GM23338 (cell line): ENCODE measurements at places on chromosomes 3 and 15. TPM values are rescaled to one million over a fixed set of nuclear protein-coding genes. Genes with fewer than 3 reads are reported as not detected.

CCDC33 gene
- 0.27 and 2.6 TPM in 2 replicates for total RNA-seq

CCR8 gene
- total RNA-seq = not detected in 2 replicates

SLC28A1 gene
- total RNA-seq = not detected in 2 replicates

TUSC7 gene
- total RNA-seq = not detected in 2 replicates

ALG1L2 gene
- total RNA-seq = not detected in 2 replicates

AHSG gene
- 0.10 TPM in 1 of 2 replicates, not detected in the other for total RNA-seq

ULK4 gene
- total RNA-seq = 14.3 and 41.4 TPM in 2 replicates

ANKRD63 gene
- total RNA-seq = 0.59 and 0.74 TPM in 2 replicates

GRCh38 chr3:46900007-46900292, 22.4 kb downstream of the PTH1R start:
- H3K4me3 ChIP-seq = no peak overlapping the region
- no peak for DNase-seq
- H3K36me3 ChIP-seq = no peaks in the 10 kb centered on the region
- no peaks in the 10 kb centered on the region for H3K4me1 ChIP-seq

DNA sequence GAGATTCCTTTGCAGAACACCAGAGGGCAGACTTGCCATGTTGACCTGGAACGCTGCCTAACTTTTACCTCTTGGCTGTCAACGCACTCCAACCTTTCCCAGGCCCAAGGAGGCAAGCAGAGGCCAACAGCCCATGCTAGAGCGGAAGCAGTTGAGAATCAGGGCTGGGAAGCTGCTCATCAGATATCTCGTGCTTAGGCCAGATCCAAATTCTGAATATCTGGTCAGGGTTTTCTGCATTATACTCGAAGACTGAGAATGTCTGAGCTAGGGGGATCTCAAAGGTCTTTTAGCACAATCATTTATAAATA, 2.5 kb downstream of the XIRP1 start:
- peak; percentile 87 for DNase-seq
- no peak overlapping the region for H3K4me3 ChIP-seq
- H3K36me3 ChIP-seq = no peaks in the 10 kb centered on the region
- no peaks in the 10 kb centered on the region for H3K27me3 ChIP-seq

DNA sequence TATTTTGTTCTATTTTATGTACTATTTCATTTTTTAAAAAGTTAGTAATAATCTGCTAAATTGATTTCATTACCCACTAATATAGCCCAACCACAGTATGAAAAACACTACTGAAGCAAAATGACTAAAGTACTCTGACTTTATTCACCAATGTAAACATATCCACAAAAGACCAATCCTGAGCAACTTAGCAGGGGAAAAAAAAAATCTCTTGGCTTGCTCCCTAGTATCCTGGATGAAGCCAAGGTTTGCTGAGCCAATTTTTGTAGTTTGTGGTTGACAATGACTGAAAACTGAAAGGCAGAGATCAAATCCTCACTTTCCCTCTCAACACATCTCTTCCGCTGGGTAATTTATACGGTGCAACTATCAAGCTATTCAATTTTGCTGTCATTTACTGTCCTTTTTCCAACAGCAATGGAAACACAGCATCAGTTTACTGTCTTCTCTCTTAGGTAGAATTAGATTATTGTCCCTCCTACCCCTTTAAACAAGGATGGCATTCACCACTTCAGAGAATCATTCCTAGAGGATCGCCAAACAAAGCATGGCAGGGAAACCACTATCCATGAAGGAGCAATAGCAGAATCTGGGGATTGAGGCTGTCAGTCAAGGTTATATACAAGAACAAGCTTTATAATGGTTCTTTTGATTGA, 149.7 kb downstream of the THRB start:
- no peaks in the 10 kb centered on the region for H3K36me3 ChIP-seq
- H3K4me3 ChIP-seq = no peak overlapping the region
- no peak for DNase-seq

DNA sequence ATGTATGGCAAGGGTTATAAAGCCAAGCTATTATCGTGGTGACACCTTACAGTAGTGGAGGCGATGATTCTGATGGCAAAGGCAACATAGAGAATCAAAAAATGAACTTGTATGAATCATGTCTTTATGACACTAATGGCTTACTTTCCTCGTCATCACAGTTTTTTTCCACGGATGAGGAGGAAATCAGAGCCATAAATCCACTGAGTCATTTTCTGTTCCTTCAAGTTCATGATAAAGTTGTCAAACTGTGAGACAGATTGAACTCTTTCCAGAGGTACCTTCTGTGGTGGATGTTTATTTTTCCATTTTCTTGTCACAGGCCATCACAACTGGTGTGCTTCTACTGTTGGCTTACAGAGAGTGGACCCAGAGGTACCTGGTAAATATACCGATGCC, 8.5 kb downstream of the TMEM212 start:
- no peak for DNase-seq
- H3K36me3 ChIP-seq = peaks cover 23% of the 10 kb centered on the region; the same call in 1 of the 2 replicates
- H3K4me1 ChIP-seq = no peaks in the 10 kb centered on the region; the same call in 1 of the 2 replicates
- H3K27ac ChIP-seq = no peak overlapping the region

GRCh38 chr3:107443461-107443860, 66.2 kb downstream of the CCDC54 start:
- no peaks in the 10 kb centered on the region for H3K27me3 ChIP-seq
- no peaks in the 10 kb centered on the region for H3K36me3 ChIP-seq
- no peak for DNase-seq
- no peak overlapping the region for H3K4me3 ChIP-seq
- H3K27ac ChIP-seq = no peak overlapping the region

- no peak overlapping the region for H3K27ac ChIP-seq
- H3K36me3 ChIP-seq = no peaks in the 10 kb centered on the region
- no peaks in the 10 kb centered on the region for H3K4me1 ChIP-seq
- no peaks in the 10 kb centered on the region for H3K27me3 ChIP-seq
Observed at GRCh38 chr3:9826815-9827573, 16.8 kb downstream of the RPUSD3 start.

DNA sequence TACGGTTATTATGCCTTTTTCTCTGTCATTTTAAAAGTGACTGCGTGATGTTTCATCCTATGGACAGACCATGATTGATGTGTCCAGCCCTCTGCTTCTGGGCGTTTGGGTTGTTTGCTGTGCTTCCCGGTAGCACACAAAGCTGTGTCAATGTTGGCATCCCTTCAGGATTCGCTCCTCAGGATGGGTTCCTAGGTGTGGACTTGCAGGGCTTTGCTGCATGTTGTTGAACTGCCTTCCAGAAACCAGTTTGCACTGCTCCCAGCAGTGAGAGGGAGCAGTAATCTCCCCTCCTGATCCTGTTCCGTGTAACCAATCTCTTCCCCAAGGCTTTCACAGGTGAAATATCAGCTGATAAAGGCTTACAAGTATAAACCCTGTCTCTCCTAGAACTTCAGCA, 787 bp downstream of the TRPM1 start:
- H3K4me3 ChIP-seq = no peak overlapping the region
- no peak overlapping the region for H3K27ac ChIP-seq
- peaks cover 19% of the 10 kb centered on the region for H3K4me1 ChIP-seq
- DNase-seq = no peak
- no peaks in the 10 kb centered on the region for H3K36me3 ChIP-seq
- no peaks in the 10 kb centered on the region for H3K27me3 ChIP-seq

GRCh38 chr3:129365296-129366136, 62.9 kb downstream of the EFCAB12 start:
- no peak overlapping the region for H3K4me3 ChIP-seq
- DNase-seq = no peak
- H3K27me3 ChIP-seq = no peaks in the 10 kb centered on the region; the same call in 1 of the 2 replicates

- no peak overlapping the region for H3K4me3 ChIP-seq
- peak; percentile 73 for DNase-seq
- H3K4me1 ChIP-seq = no peaks in the 10 kb centered on the region
- no peak overlapping the region for H3K27ac ChIP-seq
- H3K27me3 ChIP-seq = no peaks in the 10 kb centered on the region
Observed at GRCh38 chr3:109098079-109098644, 19.8 kb downstream of the MORC1 start.

DNA sequence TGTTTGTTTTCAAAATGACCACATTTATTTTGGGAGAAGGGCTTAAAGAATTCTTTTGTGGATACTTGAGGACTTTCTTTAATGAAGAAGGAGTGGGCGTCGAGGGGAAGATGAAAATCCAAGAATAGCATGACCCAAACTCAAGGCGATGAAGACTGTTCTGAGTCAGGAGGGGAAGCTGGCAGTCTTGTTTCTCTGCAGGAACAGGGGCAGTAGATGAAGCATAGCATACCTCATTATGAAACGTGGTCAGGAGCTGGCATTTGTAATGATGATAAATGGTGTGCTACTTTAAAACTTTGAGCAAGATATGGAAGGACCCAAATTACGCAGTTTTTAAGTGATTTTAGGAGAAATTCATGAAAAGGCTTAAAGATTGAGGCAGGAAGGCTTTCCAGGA, 549.0 kb downstream of the IGSF11 start:
- H3K4me3 ChIP-seq = no peak overlapping the region
- no peak overlapping the region for H3K27ac ChIP-seq
- no peaks in the 10 kb centered on the region for H3K36me3 ChIP-seq
- H3K4me1 ChIP-seq = peaks cover 26% of the 10 kb centered on the region

DNA sequence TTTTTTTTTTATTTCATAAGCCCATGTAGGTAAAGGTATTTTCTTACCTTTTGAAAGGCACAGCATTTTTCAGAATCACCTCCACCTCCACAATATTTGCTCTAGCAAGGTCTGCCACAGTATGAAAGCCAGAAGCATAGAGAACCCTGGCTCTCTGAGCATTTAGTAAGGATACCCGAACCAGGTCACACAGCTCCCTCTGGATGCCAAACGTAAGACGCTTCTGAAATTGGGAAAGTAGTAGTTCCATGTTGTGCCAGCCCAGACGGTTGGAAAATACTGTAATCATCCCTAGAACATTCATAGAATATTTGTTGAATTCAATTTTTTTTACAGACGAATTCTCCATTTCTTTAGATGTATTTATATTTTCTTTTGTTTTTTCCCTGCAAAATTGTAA, 52.4 kb downstream of the POLQ start:
- no peaks in the 10 kb centered on the region for H3K4me1 ChIP-seq
- no peaks in the 10 kb centered on the region for H3K27me3 ChIP-seq

DNA sequence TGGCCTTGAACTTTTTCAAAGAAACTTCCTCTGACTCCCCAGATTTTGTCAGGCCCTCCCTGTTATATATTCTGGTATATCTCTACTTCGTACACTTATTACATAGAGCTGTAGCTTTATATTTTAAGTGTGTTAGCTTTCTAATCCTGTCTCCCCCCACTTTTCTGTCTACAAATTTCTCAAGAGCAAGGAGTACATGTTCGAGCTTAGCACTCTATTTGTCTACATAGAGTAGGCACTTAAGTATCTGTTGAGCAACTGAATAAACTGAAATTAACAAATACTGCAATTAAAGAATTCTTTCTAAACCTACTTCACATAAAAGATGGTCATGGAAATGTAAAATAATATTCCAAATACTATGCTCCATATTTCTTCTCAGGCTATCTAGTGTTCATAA, 39.4 kb downstream of the UACA start:
- H3K27ac ChIP-seq = no peak overlapping the region
- no peaks in the 10 kb centered on the region for H3K27me3 ChIP-seq
- no peaks in the 10 kb centered on the region for H3K36me3 ChIP-seq
- H3K4me3 ChIP-seq = no peak overlapping the region
- no peak for DNase-seq

DNA sequence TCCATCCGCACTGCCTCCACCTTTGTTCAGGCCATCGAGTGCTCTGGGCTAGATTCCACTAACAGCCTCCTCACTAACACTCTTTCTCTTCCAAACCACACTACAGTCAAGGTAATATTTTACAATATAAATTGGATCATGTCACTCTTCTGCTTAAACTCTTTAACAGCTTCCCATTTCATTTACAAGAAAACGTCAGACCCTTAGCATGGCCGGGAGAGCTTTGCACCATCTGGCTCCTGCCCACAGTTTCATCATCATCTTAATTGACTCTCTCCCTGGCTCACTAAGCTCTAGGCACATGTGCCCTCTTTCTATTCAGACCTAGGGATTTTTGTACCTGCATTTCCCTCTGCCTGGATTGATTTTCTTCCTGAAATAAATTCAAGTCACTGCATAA, 354.7 kb downstream of the FGF12 start:
- H3K36me3 ChIP-seq = no peaks in the 10 kb centered on the region
- H3K27me3 ChIP-seq = no peaks in the 10 kb centered on the region
- no peak overlapping the region for H3K27ac ChIP-seq
- H3K4me3 ChIP-seq = no peak overlapping the region
- 0 out of 2 replicates have a peak, but pooled peaks cover 3% of the 10 kb centered on the region for H3K4me1 ChIP-seq

DNA sequence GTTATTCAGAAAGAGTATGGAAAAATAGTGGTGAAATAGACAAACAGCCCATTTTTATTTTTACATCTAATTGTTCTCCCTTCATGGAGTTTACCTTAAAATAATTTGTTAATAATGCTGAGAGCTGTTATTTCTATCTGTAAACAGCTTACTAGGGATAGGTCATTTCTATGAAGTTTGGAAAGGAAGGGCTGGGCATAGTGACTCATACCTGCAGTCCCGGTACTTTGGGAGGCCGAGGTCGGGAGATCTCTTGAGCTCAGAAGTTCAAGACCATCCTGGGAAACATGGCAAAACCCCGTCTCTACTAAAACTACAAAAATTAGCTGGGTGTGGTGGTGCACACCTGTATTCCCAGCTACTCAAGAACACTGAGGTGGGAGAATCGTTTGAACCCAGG, 624.3 kb upstream of the LMCD1 start:
- no peaks in the 10 kb centered on the region for H3K27me3 ChIP-seq
- DNase-seq = no peak
- no peak overlapping the region for H3K27ac ChIP-seq
- H3K36me3 ChIP-seq = no peaks in the 10 kb centered on the region

- H3K36me3 ChIP-seq = no peaks in the 10 kb centered on the region
- DNase-seq = no peak
- H3K27ac ChIP-seq = no peak overlapping the region
- no peaks in the 10 kb centered on the region for H3K27me3 ChIP-seq
- no peaks in the 10 kb centered on the region for H3K4me1 ChIP-seq
Observed at GRCh38 chr3:185188816-185189215, 36.0 kb upstream of the C3orf70 start.

DNA sequence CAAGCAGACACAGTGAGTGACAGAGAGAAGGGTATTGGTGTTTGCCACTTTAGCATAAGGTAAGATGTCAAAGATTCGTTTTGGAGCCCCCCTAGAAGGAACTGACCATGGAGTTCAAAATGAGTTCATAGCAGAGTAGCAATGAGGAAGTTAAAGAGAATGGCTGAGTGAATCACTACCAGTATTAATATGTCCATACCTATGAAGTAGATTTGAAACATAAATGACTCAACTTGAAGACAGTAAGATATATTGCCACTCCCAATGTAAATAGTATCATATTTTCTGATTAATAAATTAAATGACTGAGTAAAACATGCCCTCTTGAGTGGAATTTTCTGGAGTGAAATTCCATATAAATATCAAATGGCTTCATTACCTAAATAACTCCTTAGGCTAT, 675.1 kb downstream of the NLGN1 start:
- no peak for DNase-seq
- no peaks in the 10 kb centered on the region for H3K27me3 ChIP-seq
- no peaks in the 10 kb centered on the region for H3K4me1 ChIP-seq
- no peaks in the 10 kb centered on the region for H3K36me3 ChIP-seq
- no peak overlapping the region for H3K4me3 ChIP-seq
- H3K27ac ChIP-seq = no peak overlapping the region

GRCh38 chr15:56232058-56232457, 11.6 kb downstream of the RFX7 start:
- H3K27ac ChIP-seq = no peak overlapping the region
- H3K27me3 ChIP-seq = no peaks in the 10 kb centered on the region
- peaks cover 16% of the 10 kb centered on the region; the same call in 1 of the 2 replicates for H3K4me1 ChIP-seq
- H3K36me3 ChIP-seq = peaks cover 25% of the 10 kb centered on the region
- no peak overlapping the region for H3K4me3 ChIP-seq
- DNase-seq = peak; percentile 16
